ENCODE measurements at places on chromosomes 11 and 22. TPM values are rescaled to one million over a fixed set of nuclear protein-coding genes. Genes with fewer than 3 reads are reported as not detected.

DNA sequence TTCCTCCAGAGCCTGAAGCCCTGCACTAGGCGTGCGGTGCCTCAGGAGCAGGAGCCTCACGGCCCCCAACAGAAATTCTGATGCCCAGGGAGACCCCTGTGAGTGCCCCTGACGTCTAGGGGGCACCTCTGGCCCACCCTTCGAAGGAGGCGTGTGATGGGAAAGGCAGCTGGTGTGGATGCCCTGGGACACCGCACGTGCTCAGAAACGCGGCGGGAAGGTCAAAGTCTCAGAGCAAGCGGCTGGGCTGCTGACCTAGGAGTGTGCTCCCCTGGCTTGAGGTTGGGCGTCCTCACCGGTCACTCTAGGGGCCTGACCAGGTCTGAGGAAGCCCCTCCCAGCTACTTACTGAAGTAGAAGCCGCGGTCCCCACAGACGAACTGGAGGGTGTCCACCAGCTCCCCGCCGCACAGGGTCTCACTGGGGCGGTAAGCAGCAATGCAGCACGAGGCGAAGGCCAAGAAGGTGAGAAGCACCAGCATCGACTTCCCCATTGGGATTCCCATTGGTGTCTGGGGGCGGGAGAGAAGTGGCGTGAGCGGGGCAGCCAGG lies 4.1 kb downstream of the IGF2 start:
- no peak for DNase-seq

Gene C1QTNF4
- not detected for total RNA-seq

GRCh38 chr11:47553406-47553743 lies 443 bp upstream of the CELF1 start:
- no peak for DNase-seq

- DNase-seq, result no peak
These were observed 84.9 kb upstream of the NARS2 start for GRCh38 chr11:78659326-78660270.

- DNase-seq, result no peak
These were observed 136.3 kb downstream of the ETS1 start for GRCh38 chr11:128450882-128451651.

- DNase-seq, result no peak
These were observed 187.6 kb downstream of the PGR start for GRCh38 chr11:100942016-100942415.

Gene MTCH2
- 67.2 TPM for total RNA-seq

GRCh38 chr11:117428186-117428855 lies 100.7 kb downstream of the CEP164 start:
- DNase-seq, result no peak

DNA sequence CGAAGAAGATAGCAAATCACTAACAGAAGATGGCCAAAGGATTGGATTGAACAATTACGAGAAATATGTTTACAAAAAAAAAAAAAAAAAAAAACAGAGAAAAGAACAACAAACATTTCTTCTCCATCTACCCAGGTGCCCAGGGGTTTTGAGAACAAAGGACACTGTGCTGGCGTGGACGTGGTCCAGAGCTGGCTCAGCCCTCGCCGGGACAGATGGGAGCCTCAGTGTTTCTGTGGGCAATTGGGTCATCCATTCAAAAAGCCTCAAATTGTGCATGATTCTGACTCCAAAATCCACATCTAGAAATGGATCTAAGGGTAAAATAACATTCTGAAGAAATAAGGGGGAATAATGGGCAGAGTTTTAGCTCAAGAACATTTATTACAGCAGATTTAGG lies 63.1 kb downstream of the DHCR7 start:
- DNase-seq, result no peak

Gene LRRC74B
- total RNA-seq, result not detected
